Stimulated activated CD4-positive, alpha-beta T cell treated with anti-CD3 and anti-CD28 coated beads, Interleukin-15, amount 100 ng/mL, for 1 hour (primary cell): ENCODE measurements at places on chromosomes 7 and 10.

- DNase-seq = no peak
These were observed 53.1 kb upstream of the PDCD4 start for GRCh38 chr10:110818311-110819256.

GRCh38 chr7:22394739-22395138 lies 37.8 kb upstream of the RAPGEF5 start:
- no peak for DNase-seq

DNA sequence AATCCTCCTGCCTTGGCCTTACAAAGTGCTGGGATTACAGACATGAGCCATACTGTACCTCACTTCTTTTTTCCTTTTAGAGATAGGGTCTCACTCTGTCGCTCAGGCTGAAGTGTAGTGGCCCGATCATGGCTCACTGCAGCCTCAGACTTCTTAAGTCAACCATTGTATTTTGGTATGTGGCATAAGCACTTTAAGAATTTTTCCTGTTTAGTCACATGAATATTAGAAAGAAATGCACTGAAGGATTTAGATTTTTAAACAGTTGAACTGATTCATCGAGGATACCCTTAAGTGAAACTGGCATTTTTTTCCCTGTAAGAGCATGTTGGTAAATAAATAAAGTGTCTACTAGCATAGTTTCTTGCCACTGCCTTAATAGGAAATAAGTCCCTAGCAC lies 319.3 kb upstream of the CACNA2D1 start:
- no peak for DNase-seq

DNA sequence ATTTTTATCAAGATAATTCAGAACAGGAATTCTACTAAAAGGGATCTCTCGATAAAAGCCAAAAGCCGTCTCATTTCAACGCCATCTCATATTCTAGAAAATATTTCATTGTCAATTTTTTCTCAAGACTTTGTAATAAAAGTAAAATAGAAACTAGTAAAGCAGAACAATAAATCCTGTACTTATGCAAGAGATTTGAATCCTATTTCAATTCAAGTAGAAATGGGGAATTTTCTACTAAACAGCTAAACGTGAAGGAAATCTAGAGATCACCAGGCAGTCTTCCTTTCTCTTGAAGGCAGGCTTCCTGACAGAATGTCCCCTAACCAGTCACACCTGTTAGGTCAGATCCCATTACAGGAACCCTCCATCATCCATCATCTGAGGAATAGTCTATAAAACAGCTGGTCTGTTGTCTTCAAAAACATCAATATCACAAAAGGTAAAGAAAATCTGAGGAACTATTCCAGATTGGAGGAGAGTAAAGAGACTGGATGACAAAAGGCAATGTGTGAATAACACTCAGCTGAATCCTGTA lies 23.7 kb downstream of the USP6NL start:
- DNase-seq = no peak

DNA sequence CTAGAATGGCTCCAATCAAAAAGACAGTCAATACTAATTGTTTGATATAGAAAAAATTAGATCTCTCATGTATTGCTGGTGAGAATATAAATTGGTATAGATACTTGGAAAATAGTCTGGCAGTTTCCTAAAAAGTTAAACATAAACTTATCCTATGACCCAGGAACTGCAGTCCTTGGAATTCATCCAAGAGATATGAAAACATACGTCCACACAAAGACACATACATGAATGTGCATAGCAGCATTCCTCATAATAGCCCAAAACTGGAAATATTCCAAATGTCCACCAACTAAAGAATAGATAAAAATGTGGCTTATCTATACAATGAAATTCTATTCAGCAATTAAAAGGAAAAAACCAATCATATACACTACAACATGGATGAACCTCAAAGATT lies 128.4 kb downstream of the ZFAND4 start:
- DNase-seq = no peak

- no peak for DNase-seq
These were observed 499.4 kb downstream of the RPS24 start for GRCh38 chr10:78533098-78533497.

GRCh38 chr10:117367718-117368117 lies 7.5 kb downstream of the PDZD8 start:
- no peak for DNase-seq

DNA sequence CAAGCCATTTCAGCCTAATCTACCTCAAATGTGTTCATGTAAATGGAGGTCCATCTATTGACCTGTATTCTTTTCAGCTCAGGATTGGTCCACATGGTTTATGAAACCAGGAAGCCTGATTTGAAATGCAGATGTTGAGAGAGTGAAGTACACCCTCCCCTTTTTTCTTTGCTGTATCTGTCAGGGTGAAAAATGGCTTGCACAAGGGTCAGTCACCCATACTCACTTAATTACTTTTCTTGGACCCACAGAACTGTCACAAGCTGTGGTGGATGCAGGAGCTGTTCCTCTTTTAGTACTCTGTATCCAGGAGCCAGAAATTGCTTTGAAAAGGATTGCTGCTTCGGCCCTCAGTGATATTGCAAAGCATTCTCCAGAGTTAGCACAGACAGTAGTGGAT lies 41.2 kb downstream of the SPAG6 start:
- no peak for DNase-seq

DNA sequence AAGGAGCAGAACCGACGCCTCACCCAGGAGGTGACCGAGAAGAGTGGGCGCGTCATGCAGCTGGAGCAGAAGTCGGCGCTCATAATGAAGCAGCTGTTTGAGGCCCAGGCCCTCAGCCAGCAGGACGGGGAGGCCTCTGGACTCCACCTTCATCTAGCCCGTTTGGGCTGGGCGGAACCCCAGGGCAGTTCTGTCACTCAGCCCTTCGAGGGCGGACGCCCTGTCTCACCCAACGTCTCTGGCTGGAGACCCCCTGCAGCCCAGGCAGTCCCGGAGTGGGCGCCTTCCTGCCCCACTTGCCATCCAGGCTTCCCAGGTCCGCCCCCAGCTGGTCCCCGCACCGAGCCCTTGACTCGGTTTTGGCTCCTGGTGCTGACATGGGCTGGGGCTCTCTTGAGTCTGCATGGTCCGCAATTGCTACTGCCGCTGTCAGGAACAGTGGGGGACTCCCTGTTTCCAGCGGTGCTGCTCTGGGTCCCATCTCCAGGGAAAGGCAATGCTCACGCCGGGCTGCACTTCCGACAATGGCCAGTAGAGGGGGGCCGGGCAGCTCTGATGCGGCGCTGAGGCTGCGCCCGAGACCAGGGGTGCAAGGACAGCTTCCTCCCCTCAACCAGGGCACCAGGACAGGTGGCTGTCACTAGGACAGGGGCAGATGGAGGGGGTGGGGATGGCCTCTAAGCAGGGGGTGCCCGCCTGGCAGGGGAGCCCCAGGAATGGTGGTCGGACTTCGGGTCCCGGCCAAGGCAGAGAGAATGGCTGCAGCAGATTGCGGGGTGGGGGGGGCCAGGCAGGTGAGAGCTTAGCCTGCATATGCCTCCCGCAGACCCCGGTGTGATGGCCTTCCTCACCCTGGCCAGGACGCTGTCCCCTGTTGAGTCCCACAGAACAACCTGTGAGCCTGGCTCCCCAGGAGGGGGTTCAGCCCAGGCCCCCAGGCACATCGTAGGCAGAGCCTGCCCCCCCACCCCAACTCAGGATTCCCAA lies 71.2 kb upstream of the KCTD7 start:
- DNase-seq = peak; percentile 72

- no peak for DNase-seq
These were observed 17.4 kb downstream of the TRIM8 start for GRCh38 chr10:102661658-102662028.

DNA sequence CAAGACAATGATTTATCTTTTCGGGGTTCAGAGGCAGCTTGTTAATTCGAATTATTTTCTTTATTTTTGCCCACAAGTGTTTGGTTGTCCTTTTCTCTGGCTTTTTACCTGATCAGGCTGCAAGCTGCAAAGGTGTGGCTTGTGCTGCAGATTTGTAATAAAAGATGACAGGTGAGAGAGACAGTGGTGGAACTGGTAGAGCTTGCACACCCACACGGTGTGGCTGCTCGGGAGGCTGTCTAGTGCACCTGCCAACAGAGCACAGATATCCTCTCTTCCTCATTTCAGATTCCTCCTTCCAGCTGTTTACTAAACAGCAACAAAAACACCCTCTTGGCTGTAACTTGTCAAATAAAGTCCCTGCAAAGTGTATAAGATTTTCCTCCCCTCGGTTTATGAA lies 9.2 kb downstream of the GJD4 start:
- no peak for DNase-seq

GRCh38 chr7:121017586-121017985 lies 29.1 kb downstream of the CPED1 start:
- no peak for DNase-seq

GRCh38 chr10:101006593-101007098 lies 7.0 kb downstream of the LZTS2 start:
- no peak for DNase-seq

DNA sequence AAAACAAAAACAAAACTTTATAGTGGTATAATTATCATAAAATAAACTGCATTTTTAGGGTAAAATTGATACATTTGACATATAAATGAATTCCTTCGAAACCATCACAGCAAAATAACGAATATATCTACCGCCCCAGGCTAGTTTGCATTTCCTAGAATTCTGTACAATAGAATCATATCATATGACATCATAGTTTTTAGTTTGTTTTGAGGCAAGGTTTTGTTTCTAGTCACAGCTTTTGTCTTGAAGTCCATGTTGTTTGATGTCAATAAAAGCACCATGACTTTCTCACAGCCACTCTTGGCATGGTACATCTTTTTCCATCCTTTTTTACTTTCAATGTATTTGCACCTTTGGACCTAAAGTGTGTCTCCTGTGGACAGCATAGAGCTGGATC lies 102.9 kb downstream of the FOXL3 start:
- no peak for DNase-seq

GRCh38 chr10:34732926-34733325 lies 82.2 kb downstream of the PARD3 start:
- no peak for DNase-seq

GRCh38 chr10:79149662-79150443 lies 81.1 kb downstream of the ZMIZ1 start:
- no peak for DNase-seq

GRCh38 chr10:36421992-36422391 lies 703.4 kb upstream of the ANKRD30A start:
- no peak for DNase-seq

DNA sequence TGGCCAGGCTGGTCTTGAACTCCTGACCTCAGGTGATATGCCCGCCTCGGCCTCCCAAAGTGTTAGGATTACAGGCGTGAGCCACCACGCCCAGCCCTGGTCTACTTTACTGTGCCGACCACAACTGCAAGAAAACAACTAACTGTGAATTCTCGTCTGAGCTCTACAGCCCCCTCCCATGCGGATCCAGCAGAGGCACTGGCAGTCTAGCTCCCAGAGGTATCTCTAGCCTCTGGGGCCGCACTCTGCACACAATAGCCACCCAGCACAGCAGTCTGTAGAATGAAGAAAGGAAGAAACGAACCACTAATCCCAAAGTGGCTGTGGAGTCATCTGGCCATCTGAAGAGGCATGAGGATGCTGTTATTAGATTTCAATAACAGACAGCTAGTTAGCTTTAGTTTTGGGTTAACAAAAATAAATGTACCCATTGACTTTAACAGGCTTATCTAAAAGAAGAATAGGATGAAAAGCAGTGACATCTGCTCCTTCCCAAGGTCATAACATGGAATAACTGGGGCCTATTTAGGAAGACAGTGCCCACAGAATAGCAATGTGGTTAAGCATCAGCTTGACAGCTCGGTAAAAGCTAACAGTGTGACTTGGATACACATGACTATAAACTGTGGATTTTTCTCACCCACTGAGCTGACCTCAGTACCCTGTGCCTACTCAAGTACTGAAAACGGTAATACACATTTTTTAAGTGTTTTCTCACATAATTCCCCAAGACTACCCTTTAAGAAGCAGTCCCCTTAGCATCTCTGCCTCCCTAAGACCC lies 131.9 kb downstream of the TNS3 start:
- DNase-seq = no peak

DNA sequence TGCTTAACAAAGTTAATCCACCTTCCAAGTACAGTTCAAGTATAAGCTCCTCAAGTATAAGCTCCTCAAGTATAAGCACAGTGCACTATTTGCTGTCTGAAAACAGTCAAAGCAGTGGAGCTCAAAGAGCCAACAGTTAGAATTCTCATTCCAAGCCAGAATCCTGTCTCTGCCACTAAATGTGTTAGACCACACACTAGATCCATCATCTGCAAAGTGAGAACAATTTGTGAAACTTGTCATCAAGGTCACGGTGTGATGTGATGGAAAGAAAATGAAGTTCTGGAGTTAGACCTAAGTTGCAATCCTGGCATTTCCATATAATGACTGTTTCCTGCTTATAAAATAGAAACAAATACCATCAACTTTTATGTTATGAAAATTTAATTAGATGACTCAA lies 602.5 kb downstream of the TNS3 start:
- no peak for DNase-seq

GRCh38 chr10:36157486-36157885 lies 515.4 kb upstream of the FZD8 start:
- no peak for DNase-seq

DNA sequence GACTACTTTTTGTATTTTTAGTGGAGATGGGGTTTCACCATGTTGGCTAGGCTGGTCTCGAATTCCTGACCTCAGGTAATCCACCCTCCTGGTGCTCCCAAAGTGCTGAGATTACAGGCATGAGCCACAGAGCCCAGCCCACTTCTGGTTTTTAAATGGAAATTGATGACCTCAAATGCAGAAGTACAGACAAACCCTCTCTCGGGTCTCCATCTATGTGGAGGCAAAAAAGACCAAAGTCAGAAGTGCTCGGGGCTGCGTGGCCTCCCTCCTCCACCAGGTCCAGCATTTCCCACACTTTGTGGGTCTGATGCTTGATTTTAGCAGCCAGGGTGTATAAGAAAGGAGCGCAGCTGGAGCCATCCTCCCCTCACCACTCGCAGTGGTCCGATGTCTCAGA lies 187.3 kb upstream of the AUTS2 start:
- no peak for DNase-seq

DNA sequence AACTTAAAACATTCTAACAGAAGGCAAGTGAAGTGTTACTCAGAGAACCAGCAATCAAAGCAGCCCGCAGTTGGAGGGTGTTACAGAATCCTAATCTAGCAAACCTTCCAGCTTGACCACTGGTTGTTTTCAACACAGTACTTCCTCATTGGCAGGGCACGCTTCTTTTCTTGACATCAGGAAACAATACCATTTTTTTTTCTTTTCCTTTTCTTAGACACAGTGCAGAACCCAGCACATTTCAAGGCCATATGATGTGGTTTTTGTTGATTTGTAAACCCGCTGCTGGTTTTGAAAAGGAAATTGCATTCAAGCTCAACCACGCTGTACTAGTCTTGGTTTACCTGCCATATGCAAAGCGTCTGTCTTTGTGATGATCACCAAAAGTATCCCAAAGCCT lies 33.4 kb downstream of the RHOBTB1 start:
- DNase-seq = no peak

DNA sequence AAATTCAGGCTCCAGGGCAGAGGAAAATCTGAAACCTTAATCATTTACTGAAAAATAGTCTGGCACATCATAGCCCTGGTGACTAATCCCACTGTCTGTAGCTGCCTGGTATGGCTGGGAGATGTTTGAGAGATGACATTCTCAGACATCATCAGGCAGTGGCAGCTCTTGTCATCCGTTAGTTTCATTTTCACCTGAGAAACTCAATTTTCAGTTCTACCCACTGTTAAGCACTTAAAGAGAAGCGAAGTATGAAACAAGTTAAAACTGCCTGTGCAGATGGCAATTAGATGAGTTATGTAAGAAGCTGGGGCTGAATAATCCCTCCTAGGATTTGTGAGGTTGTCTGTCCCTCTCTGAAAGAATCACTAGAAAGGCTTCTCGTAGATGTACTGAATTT lies 150.2 kb downstream of the NSUN6 start:
- no peak for DNase-seq
